ENCODE measurements at places on chromosomes 16 and 17.

DNA sequence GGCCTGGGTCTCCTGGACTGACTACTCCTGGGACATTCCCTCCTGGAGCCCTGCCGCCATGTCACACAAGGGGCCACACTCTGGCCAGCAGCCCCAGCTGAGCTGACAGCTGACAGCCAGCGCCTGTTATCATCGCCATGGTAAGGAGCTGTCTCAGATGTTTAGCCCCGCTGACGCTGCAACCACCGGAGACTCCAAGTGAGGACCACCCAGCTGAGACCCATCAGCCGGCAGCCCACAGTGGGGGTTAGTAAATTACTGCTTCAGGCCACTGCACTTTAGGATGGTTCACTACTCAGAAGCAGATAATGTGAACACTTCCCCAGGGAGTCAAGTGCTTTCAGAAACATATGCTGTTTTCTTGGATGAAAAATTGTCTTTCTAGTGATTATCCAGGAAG, 14.6 kb upstream of the SPHK1 start:
- DNase-seq: no peak

GRCh38 chr17:28473542-28473941, at the start of gene SLC13A2:
SLC13A2 (plus strand) TSS chr17:28473644; CDS start chr17:28473713, 69 bp downstream.
- no peak for DNase-seq

- no peak for DNase-seq
These were observed 6.9 kb upstream of the EFTUD2 start for GRCh38 chr17:44906010-44906646.

- DNase-seq: no peak
These were observed 11.4 kb downstream of the CASKIN2 start for GRCh38 chr17:75503976-75504346.

DNA sequence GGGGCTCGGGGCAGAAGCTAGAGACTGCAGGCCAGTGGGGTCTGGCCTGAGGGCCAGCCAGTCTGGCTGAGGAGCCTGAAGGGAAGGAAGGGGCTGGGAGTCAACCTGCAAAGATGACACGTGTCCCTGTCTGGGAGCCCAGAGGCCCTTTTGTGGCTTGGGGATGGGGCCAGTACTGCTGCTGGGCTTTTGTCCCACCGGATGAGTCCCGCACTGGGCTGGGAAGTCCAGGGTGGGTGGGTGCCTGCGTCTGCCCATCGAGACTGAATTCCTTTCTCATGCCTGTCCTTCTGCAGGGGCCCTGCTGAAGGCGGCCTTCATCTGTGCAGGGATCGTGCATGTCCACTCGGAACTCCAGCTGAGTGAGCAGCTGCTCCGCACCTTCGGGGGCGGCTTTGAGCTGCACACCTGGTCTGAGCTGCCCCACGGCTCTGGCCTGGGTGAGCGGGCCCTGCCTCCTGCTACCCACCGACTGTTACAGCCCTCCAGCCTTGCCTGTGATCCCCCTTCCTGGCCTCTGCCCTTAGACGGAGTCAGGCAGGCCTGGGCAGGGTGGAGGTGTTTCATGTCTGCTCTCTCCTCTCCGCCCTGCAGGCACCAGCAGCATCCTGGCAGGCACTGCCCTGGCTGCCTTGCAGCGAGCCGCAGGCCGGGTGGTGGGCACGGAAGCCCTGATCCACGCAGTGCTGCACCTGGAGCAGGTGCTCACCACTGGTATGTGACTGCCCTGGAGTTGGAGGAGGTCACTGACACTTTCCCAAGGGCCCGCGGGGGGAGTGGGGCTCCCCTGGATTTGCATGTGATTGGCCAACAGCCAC, 20.9 kb downstream of the FCSK start:
- peak; percentile 34 for DNase-seq

GRCh38 chr16:84155771-84156170, 10.7 kb downstream of the DNAAF1 start:
- no peak for DNase-seq

GRCh38 chr16:81371106-81371505, 56.3 kb downstream of the GAN start:
- DNase-seq: no peak

GRCh38 chr16:27781981-27782880, 232.3 kb downstream of the KATNIP start:
- DNase-seq: no peak

DNA sequence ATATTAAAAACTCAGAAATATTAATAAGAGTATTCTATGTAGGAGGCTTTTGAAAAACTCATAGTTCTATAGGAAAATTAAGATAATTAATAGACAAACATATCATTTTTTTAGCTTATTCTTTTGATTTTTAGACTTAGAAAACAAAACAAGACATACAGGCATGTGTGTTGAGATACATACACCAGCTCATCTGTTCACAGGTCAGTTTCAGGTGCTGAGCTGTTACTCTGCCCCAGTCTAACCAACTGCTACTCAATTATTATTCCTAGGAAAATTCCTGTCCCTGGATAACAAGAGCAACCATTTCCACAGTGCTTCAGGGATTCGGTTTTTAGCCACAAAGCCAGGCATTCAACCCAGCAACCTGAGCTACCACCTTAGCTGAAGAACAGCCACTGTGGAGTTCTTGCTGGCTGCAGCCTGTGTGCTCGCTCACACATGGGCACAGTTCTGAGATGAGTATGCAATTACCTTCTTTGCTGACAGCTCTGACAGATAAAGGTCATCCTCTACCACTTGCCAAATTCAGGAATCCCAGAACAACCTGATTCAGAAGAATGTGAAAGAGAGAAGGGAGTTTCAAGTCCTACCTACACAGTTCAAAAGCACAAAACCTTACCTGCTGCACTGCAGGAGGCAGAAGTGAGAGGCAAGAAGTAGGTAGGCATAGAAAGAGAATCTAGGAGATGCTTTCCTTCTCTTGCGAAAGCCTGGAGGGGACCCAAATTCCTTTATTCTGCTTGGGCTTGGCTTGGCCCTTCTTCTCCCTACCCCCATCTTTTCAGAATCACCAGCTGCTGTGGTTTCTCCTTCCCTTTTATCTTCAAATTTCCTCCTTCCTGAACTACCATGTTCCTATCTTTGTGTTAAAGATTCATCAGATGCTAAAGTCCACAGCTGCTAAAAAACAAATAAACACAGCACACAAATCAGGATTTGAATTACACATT, 62.7 kb downstream of the TEX2 start:
- DNase-seq: no peak

DNA sequence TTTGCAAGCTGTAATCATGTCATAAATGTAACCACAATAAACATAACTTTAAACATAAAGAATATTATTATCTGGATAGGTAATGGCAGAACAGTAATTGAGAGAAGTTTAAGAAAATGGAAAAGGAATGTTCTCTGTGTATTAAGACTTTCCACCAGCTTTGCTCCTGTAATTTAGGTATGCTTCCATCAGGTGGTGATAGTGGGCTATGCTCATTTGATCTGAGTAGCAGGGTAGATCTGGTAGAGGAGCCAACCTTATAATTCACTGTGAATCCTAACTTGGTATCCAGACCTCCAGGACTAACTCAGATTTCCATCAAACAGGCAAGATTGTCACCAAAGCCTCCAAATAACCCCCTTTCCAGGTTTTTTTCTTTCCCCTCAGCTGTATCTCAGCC, 137.9 kb upstream of the ZKSCAN2 start:
- no peak for DNase-seq

DNA sequence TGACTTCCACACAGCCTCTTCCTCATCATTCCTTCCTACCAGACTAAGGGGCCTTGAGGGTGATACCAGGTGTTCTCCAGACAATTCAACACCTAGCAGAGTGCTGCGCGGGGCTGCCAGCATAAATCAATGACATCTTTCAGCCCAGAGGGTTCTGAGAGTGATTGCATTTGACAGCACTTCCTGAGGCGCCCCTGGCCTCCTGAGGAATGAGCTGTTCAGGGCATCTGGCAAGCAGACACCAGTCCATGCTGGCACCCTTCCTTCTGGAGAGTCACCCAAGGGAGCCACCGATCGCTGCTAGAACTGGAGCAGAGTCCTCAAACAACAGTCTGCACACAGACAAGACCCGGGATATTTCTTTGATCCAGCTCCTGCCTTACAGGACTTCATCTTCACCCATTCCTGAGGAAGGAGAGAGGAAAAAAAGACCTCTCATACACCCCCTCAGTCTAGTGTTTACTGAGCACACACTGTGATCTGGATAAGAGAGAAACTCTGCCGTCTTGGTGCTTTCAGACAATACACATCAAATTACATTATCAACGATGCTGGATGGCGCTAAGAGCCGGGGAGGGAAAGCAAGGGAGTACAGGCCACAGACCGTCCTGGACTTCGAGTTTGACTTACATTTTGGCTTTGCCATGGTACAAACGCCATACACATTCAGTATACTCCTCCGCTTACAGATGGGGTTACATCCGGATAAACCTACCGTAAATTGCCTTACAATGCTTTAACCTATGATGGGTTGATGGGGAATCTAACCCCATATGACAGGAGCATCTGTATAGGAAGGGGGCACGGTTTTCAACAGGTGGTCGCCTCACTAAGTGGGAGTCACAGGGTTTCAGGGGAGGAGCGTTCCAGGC, 23.0 kb downstream of the NPTX1 start:
- DNase-seq: no peak

- no peak for DNase-seq
These were observed 14.0 kb downstream of the SOX9 start for GRCh38 chr17:72134608-72135394.

DNA sequence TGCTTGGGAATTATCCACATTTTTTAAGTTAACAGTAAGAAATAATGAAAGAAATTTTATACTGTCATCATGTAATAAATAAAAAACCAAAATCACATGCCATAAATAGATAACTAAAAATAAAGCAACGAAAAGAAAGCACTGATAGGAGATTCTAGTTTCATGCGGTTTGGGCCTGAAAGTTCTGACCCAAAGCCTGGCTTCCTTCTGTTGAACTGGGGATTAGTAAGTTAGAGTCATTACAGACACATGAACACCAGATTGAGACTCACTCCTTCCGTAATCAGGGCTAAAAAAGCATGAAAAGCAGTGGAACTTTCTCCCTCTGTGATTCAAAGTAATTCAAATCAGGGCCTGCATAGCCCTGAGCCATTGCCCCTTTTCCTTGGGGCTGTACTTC, 13.2 kb upstream of the SLC6A2 start:
- no peak for DNase-seq

DNA sequence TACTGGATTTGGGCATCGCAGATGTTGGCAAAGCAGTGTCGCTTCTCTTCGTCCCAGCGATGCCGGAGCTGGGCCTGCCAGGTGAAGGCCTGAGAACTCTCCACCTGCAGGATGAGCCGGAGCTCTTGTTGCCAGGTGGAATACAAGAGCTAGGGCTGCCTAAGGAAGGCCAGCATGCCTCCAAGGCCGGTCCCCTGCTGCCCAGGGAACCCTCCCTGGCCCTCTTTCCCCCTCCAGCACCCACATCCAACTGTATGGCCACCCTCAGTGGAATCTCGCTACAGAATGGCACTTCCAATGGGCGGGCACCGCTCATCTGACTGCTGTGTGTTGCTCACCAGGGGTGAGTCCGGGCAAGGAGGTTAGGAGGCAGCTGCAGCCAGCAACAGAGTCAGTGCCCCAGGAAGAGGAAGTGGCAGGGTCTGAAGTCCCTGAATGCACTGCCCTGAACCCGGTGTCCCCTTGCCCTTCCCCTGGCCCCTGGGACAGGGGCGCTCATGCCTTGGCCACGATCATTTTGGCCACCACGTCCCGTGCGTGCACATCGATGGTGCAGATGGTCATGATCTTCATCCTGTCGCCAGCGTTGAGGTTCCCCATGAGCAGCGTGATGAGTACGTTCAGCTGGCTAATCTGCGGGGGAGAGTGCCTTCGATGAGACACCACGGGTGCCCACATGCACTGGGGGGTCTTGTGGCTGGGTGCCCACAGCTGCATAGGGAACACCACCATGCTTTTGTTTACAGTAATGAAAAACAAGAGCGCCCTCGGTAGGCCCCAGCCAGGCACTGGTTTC, 75.8 kb downstream of the DNAH17 start:
- DNase-seq: no peak

DNA sequence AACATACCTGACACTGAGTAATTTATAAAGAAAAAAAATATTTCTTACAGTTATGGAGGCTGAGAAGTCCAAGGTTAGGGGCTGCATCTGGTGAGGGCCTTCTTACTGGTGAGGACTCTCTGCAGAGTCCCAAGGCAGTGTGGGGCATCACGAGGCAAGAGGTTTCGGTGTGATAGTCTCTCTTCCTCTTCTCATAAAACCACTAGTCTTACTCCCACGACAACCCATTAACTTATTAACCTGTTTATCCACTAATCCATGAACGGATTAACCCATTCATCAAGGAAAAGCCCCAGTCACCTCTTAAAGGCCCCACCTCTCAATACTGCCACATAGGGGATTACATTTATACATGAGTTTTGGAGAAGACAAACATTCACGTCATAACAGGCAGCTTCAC, 20.1 kb downstream of the CIITA start:
- DNase-seq: no peak

- DNase-seq: no peak
These were observed at the start of gene PRSS21 for GRCh38 chr16:2816751-2817339. PRSS21 (plus strand) TSS chr16:2817237; CDS start chr16:2817269, 32 bp downstream.

DNA sequence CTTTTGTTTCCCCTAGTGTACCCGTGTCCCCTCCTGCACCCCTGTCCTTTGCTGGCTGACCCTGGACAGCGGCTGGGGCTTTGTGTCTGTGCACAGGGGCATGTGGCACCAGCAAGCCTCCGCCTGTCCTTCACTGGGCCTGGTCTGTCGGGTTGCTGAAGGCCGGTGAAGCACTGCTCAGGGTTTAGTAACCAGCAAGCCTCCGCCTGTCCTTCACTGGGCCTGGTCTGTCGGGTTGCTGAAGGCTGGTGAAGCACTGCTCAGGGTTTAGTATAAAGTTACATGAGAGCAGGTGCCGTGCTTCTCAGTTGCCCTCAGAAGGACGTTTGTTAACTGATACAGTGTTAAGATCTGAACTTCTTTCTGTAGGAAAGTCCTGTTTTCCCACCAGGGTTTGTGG, 33.8 kb downstream of the DEF8 start:
- no peak for DNase-seq

GRCh38 chr16:83813823-83814658, 6.3 kb downstream of the HSBP1 start:
- DNase-seq: no peak

DNA sequence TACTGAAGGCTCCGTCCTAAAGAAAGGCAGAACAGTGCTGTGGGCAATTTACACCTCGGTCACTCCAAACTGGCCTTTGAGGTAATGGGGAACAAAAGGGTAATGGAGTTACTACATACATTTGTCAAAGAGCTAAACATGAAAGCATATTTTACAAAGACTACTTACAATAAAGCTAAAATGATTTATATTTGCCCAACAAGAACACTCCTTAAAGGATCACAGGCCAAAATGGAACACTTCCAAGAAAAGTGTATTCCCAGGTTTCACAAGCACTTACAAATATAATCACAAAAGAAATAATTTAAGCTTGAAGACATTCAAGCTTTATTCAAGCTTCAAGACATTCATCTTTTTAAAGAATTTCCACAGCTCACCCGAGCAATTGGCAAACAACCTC, 29.3 kb downstream of the C17orf67 start:
- no peak for DNase-seq

GRCh38 chr17:19299214-19299747, 62.1 kb downstream of the EPN2 start:
- no peak for DNase-seq

- DNase-seq: no peak
These were observed at the start of gene CETP for GRCh38 chr16:56961851-56962281. CETP (plus strand) TSS chr16:56961950; CDS start chr16:56961980, 30 bp downstream.

All from GM13976 (cell line).